ENCODE measurements at places on chromosomes 1 and 21. TPM values are rescaled to one million over a fixed set of nuclear protein-coding genes. Genes with fewer than 3 reads are reported as not detected.

The FAM167B gene
- 2.1 TPM for total RNA-seq

The LCE2A gene
- not detected for total RNA-seq

The ZNF697 gene
- total RNA-seq: 11.8 TPM

DNA sequence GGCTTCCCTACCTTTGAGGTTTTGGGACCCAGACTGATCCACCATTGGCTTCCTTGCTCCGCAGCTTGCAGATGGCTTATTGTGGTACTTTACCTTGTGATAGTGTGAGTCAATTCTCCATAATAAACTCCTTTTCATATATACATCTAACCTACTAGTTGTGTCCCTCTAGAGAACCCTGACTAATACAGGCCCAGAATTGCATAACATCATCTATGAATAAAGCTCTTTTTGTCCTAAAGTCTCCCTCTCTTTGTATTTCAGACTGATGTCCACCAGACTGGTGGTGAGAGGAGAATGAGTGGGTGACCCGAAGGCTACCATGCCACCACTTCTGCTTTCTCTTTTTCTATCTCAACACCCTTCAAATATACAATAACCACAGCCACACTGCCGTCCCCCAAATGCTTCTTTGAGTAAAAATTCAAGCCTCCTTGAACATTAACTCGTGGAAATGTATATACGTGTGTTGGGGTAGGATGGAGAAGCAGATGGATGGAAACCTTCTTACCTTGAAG, 265.7 kb downstream of the PTBP2 start:
- H3K4me1 ChIP-seq: peaks cover 7% of the 10 kb centered on the region
- no peak for DNase-seq
- no peaks in the 10 kb centered on the region for H3K27me3 ChIP-seq

- H3K4me3 ChIP-seq: no peak overlapping the region
- DNase-seq: no peak
- peaks cover 4% of the 10 kb centered on the region for H3K4me1 ChIP-seq
- H3K27me3 ChIP-seq: no peaks in the 10 kb centered on the region
- no peaks in the 10 kb centered on the region for H3K36me3 ChIP-seq
These were observed 92.7 kb downstream of the LEPR start for GRCh38 chr1:65512967-65513780.

All from type B pancreatic cell (in vitro differentiated cells).